ENCODE measurements at places on chromosomes 7 and 10.

DNA sequence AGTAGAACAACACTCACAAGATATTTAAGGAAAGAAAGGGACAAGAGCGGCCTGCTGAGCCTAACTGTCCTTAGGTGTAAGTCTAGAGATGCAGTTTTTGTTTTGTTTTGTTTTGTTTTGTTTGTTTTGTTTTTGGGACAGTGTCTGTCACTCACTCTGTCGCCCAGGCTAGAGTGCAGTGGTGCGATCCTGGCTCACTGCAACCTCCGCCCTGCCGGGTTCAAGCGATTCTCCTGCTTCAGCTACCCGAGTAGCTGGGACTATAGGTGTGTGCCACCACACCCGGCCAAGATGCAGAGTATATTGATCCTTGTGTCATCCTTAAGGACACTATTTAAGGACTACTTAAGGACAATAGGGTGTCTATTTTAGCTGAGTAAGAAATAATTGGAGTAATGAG lies 84.1 kb upstream of the PARD3 start:
- no peak for DNase-seq

- no peak for DNase-seq
Observed at GRCh38 chr7:3867863-3868262, 566.8 kb downstream of the SDK1 start.

DNA sequence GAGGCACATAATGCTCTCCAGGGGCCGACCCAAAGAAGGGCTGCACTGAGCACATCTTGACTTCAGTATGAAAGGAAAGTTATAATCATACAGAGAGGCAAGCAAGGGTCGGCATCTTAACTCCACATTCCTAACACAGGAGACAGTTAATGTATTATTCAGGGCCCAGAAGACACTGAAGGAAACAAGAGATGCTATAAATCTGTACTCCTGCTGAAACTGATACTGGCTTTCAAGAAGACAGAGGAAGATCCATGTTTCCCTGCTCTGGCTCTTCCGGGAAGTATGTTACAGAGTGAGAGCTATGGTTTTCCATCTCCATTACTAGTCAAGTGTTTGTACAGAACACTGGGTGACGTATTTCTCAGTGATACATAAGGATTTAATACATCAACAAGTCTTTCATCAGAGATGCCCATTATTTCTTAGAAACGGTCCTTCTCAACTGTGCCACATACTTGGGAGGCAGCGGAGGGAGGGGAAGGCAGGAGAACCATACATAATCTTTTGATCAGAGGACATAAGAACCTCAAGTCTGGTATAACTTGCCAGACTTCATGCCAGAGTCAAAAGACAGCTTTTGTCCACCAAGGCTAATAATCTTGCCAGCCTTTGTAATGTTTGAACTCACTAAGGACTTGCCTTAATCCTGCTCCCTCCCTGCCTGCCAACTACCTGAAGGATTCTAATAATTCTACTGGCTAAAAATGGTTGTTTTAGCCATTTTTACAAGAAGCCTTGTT lies 58.1 kb downstream of the ENO4 start:
- DNase-seq, result no peak

- DNase-seq, result no peak
Observed at GRCh38 chr7:92992932-92993331, 124.8 kb downstream of the SAMD9 start.

- no peak for DNase-seq
Observed at GRCh38 chr10:79111846-79112614, 43.3 kb downstream of the ZMIZ1 start.

DNA sequence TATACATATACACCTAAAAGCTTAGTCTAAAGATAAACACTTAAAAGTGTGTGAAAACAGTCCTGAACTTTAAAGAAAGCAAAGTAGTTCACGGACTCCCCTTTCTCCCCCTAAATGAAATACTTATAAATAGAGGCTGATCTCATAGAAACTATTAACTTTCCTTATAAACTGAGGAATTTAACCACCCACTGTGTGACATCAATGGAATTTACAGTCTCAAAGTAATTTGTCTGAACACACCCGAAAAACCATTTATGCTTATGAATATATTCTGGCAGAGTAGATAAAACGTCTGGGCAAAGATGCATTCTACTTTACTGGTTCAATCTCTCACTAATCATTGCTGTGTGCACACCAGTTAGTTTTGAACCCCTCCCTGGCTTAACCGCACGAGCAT lies 181.8 kb upstream of the DGKB start:
- DNase-seq, result no peak

DNA sequence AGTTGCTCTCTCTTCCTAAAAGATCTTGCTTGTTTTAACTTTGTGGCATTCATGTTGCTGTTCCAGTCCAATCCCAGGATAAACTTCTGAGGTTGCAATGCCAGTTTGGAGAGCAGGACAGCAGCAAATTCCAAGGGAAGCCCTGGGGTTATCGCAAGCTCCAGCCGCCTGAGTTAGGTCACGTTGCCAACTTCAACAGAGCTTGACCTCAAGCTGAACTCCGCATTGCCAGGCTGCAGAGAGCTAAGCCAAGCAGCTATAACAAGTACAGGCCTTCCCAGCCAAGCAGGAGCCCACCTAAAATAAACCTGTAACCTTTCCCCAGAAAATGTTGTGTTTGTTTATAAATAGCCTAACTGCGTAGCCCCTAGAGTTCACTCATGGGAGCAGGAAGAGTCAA lies 138.9 kb upstream of the LYZL1 start:
- no peak for DNase-seq

GRCh38 chr7:92368741-92369140 lies 78.5 kb upstream of the GATAD1 start:
- no peak for DNase-seq

DNA sequence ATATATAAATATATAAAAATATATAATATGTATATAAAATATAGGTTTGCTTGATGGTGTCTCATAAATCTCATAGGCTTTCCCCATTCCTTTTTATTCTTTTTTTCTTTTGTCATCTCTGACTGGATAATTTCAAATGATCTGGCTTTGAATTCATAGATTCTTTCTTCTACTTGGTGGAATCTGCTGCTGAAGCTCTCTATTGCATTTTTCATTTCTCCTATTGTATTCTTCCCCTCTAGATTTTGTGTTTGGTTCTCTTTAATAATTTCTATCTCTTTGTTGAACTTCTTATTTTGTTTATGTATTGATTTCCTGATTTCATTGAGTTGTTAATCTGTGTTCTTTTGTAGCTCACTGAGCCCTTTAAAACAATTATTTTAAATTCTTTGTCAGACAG lies 629.4 kb downstream of the GALNT17 start:
- DNase-seq, result no peak

DNA sequence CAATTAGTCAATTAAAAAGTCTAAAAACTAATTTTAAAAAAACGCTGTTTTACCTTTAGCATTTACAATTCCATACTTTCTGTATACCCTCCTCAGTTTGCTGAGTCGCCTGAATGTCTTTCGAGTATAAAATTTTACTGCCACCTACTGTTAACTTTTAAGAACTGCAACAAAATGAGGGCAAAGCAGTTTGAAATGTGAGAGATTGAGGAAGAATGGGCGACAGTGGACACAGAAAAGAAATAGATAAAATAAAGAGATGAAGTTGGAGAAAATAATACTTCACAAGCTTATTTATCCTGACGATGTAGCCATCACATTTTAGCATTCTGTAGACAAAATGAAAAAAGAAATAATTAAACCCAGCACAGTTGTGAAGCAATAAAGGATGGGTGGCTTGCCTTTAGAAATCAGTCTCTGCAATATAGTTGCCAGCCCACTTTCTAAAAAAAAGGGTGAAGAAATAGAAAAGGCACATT lies 110.8 kb upstream of the PTN start:
- peak; percentile 3 for DNase-seq

GRCh38 chr7:47040795-47041347 lies 541.0 kb downstream of the TNS3 start:
- no peak for DNase-seq

DNA sequence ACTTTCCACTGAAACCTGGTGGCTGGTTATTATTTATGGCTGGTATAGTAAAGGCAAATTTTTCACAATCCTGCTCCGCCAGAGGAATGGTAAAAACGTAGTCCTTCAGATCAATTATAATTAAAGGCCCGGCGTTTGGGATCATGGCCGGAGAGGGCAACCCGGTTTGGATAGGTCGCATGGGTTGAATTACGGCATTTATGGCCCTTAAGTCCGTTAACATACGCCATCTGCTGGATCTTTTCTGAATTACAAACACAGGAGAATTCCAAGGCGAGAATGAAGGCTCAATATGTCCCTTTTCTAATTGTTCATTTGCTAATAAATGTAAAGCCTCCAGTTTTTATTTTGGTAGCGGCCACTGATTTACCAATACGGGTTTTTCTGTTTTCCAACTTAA lies 11.3 kb upstream of the TAS2R3 start:
- no peak for DNase-seq

DNA sequence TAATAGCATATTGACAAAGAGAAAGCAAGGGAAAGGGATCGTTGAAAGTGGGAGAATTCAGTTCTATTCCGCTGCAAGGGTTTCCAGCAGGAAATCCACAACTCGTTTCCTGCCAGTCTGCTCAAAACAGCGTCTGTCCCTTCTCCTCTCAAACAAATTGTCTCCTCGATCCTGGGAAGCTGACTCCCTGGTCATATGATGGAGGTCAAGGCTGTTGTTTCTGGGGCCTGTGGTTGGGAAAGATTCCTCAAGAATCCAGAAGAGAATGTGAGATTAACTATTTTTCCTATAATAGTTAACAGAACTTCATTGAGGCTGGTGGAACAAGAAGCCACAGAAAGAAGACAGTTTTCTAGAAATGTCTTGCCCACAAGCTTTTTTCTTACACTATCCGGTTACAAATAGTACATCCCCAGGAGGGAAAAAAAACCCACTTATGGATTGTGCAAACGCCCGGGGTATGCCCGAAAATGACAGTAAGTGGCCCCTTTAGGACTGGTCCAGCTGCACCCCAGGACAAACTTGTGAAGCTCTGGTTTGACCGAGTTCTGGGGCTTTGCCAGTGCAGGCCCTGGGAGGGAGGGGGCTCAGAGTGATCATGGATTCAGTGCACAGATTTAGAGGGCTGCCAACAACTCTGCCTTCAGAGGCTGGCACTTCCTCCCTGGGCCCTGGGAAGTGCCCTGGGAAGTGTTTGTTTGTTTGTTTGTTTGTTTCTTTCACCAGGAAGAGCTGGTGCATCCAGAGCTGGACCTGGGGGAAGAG lies 49.4 kb upstream of the CTBP2 start:
- no peak for DNase-seq

- no peak for DNase-seq
Observed at GRCh38 chr10:132722394-132723329, 63.3 kb downstream of the NKX6-2 start.

DNA sequence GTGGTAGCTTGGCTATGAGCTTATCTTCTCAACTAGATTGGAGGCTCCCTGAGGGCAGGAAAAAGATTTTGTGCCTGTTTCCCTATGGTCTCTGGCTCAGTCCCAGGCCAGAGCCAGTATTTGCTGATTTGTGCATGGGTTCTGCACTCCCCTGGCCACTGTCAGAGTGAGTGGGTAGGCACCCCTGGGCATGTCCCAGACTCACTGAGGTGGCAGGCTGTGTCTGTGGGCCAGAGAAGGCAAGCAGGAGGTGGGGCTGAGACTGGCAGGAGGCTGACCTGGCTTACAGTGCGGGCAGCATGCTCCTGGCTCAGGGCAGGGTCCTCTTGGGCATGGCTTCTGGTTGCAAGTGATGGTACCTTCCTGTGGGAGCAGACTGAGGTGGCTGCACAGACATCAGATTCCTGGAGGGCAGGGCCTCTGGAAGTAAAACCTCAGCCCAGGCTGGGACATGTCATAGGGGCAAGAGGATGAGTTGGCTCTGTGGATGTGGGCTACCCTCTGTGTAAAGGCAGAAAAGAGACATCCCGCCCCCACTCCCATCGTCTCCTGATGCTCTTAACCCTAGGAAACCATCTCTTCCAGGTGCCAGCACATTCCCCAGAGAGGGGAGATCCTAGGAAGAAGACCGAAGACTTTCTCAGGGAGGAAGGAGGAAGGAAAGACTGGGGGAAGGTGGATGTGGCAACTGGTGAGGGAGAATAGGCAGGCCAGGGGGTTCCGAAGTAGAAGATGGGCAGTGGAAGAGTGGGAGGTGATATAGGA lies 4.3 kb downstream of the KCP start:
- DNase-seq, result no peak

GRCh38 chr10:127928021-127928806 lies 21.3 kb downstream of the PTPRE start:
- DNase-seq, result no peak

- no peak for DNase-seq
Observed at GRCh38 chr10:87694011-87694794, 34.5 kb downstream of the PAPSS2 start.

- no peak for DNase-seq
Observed at GRCh38 chr7:66352071-66352470, 146.9 kb downstream of the TPST1 start.

DNA sequence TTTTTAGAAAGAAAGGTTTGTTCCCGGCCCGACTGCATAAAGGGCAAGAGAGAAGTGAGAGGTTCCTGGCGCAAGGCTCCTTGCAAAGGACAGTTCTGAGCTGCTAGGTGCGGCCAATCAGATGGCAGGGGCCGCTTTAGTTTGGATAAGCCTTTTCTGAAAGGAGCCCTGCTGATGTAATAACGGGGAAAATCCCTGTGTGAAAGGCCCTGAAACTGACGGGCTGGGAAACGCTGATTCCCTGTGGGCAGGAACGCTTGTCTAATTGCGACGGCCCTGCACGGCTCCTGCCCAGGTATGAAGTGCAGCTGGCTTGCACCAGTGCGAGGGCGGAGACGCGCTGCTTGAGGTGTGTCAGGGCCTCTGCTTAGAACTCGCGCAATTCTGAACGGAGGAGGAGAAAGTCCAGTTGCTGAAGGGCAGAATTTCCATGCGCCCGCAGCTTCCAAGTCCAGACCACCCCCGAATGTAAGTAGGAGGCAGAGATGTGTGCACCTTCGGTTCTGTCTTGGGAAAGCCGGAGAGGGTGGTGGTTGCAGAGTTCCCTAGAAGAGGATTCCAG lies 30.5 kb downstream of the TACC2 start:
- DNase-seq, result no peak

- no peak for DNase-seq
Observed at GRCh38 chr10:12308057-12308456, 41.3 kb upstream of the CAMK1D start.

DNA sequence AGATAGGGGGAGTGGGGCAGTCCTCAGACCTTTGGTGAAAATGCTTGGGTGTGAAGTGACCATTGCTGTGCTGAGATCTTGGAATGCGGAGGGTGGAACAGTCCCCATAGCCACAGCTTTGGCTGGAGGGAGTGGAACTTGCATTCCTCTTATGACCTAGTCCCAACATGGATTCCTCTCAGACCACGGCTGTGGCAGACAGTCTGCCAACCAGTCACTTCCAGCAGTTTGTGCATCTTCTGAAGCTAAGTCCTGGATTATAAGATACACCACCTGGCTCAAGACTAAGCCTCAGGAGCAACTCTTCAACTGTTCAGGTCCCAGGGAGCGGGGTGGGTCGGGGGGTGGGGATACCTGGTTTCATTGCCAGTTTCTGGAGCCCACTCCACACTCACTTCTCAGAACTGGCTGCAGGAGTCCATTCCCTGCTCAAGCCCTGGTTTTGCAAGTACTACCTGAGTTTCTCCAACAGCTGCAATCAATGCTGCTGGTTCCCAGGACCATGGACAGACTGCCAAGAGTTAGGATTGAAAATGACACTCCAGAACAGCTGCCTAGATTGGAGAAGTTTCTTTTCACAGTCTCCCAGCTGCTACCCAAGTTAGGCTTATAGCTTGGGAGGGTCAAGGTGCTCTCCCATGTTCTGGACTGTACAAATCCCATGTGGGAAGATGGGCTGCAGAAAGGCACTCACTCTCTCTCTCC lies 29.1 kb upstream of the DGKB start:
- DNase-seq, result no peak

Measured in memory B cell (primary cell).